T-helper 2 cell (primary cell): ENCODE measurements at places on chromosomes 2 and 18.

- no peak for DNase-seq
Measured at GRCh38 chr2:102130647-102130991, 11.9 kb upstream of the IL1R1 start.

DNA sequence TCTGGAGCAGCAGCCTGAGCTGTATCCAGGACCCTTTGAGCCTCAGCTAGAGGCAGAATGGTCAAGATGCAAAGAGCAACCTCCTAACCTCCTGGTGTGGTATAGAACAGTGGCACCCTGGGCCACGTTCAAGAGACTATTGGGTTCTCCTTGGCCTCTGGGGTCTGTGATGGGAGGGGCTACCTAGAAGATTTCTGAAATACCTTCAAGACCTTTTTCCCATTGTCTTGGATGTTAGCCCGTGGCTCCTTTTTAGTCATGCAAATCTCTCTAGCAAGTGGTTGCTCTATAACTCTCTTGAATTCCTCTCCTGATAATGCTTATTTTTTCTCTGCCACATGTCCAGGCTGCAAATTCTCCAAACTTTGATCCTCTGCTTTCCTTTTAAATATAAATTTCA is 106.3 kb upstream of the SULT1C3 start:
- DNase-seq = no peak

- DNase-seq = no peak
Measured at GRCh38 chr18:1350931-1351450, 446.3 kb downstream of the ADCYAP1 start.

- DNase-seq = no peak
Measured at GRCh38 chr2:218216336-218216673, 684 bp upstream of the ARPC2 start.

DNA sequence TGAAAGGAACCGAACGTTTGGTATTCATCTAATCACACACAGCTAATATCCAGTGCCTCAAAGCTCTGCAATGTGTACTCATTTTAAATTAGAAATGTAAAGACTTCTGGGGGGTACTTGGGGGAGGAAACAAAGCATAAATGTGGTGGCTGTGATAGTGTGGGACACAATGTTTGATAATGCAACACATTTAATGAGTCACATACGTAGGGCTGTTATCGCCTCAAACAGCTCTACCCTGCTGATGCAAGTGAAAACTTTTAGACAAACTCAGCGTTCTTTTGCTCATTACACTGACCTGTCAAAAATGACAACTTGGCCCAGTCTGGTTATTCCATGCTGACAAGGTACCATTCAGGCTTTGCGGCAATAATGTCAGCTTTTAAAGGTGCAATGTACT is 1227.1 kb upstream of the CELF4 start:
- DNase-seq = no peak

DNA sequence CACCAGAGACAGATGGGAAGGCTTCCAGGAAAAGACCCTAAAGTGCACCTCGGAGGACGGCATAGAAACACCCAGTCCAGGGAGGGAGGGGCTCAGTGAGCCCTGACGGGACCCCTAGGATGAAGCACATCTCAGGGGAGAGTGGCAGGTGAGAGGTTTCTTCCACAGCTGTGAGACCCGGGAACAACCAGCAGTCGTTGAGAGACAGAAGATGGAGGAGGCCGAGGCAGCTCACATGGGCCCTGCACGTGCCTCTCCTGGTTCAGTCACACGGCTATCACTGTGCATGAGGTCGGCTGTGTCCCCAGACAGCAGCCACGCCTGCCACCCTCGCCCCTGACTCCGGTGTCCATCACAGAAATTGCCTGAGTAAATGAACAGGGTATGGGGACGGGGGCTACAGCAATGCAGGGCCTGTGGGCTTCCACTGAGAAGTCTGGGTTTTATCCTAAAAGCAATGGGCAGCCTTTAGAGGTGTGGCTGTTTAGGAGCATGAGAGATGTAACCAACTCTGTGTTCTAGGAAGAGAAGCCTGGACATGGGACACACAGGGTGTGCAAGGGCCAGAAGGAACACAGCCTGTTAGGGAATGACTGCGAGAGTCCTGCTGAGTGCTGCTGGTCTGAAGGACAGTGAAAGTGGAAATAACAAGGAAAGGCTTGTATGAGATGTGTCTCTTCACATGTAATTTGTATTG is 102.0 kb downstream of the TMEM18 start:
- DNase-seq = no peak

DNA sequence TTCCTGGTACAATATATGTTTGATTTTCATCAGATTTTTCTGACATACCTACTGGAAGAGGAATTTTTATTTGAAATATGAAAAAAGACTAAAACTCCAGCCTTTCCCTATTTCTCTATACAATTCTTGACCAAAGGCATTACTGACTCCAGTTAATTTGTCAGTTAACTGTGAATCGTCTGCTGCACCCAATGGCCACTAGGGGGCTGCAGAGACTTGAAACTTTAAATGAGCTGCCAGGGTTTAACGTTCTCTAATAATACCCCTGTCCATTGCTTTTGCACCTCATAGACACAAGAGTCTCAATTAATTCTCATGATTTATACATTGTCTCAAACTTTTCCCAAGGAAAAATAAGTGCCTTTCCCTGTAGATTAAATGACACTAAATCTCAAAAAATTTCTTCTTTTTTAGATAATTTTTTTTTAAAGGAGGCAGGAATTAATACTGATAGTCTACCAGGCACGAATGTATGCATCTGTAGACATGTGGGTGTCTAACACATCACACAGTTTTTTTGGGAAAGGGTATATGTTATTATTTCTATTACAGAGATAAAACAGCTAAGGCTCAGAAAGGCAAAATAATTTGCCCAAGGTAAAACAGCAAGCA is 1.8 kb upstream of the ALK start:
- peak; percentile 21 for DNase-seq

GRCh38 chr2:121235542-121235941 is 49.5 kb downstream of the TFCP2L1 start:
- no peak for DNase-seq

DNA sequence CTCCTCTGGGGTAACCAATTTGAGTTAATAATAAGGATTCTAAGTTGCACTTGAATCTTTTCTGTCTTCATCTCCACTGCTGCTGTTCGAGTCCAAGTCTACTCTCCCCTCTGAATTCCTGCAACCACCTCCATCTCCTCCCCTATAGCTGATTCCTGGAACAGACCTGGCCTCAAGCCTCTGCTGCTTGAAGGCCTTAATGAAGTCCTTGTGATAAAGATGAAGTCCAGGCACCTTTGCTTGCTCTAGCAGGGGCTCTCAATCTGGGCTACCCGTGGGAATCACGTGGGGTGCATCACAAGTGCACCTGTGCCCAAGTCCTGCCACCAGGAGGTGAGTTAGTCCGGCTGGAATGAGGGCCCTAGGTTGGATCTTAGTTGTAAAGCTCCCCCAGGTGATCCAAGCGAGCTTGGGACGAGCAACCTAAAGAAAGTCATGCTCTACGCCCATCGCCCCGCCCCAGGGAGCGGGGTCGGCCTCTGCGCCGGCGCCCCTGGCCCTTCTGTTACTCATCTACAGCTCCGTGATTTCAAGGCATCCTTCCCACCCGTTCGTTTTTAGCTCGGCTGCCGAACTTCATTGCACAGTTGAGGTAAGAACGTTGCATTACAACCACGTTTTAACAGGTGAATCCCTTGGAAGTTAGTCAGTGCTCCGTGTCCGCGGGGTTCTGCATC is 905 bp upstream of the IAH1 start:
- DNase-seq = peak; percentile 9

- DNase-seq = no peak
Measured at GRCh38 chr2:20985062-20985461, 58.8 kb downstream of the APOB start.
